ENCODE measurements at places on chromosomes 3 and 15. TPM values are rescaled to one million over a fixed set of nuclear protein-coding genes. Genes with fewer than 3 reads are reported as not detected.

TRA2B gene
- 197 TPM for total RNA-seq

RTF1 gene
- total RNA-seq: 40.8 TPM

NRROS gene
- 1.5 TPM for total RNA-seq

SLC24A5 gene
- not detected for total RNA-seq

ACAN gene
- not detected for total RNA-seq

PARP15 gene
- total RNA-seq: not detected

HTR3D gene
- total RNA-seq: not detected

PLSCR2 gene
- total RNA-seq: not detected

NR1I2 gene
- not detected for total RNA-seq

SKOR1 gene
- total RNA-seq: not detected

All from Caco-2 (cell line).